ENCODE measurements at places on chromosomes 4 and X. TPM values are rescaled to one million over a fixed set of nuclear protein-coding genes. Genes with fewer than 3 reads are reported as not detected.
A peak's percentile ranks its signal among the peaks of the same experiment; 100 is the strongest.

- DNase-seq = no peak
Observed at GRCh38 chr4:113537203-113537602, 224.3 kb downstream of the CAMK2D start.

DNA sequence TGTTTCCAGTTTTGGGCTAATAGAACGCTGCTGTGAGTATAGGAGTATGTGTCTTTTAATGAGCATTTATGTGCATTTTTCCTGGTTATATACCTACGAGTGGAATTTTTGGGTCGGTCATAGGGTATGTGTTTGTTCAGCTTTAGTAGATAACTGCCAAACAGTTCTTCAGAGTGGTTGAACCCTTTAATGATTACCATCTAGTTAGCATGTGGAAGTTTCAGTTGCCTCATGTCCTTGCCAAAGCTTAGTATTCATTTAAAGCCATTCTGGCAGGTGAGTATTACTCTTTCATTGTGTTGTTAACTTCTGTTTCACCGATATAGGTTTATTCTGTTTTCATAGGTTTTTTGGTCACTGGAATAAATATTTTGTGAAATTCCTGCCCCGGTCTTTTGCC is 229.1 kb downstream of the ARHGAP10 start:
- no peak for DNase-seq

GRCh38 chrX:133653358-133653757 is 238.1 kb upstream of the GPC4 start:
- no peak for DNase-seq

DNA sequence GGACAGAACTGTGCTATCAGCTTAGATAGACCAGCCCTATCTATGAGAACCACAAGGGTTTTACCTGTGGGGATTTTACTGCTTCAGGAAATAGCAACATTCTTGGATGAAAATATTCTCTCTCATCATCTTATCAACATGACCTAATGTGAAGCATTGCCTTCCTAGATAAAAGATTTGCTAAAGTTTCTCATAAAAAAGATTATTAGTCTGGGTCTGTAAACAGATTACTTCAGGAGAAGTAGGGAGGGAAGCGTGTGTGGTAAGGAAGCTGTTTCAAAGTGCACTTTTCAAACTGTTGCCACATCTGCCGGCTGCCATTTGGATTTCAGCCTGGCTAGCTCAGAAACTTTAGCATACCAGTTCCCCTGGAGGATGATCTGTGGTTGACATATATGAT is at the start of gene NOX1:
NOX1 (minus strand) TSS at position 35 of the 400 bp plus-strand sequence. CDS start 220 bp downstream, outside the sequence.
- DNase-seq = no peak

GRCh38 chrX:85963736-85964135 is 83.6 kb downstream of the CHM start:
- peak; percentile 62 for DNase-seq

DNA sequence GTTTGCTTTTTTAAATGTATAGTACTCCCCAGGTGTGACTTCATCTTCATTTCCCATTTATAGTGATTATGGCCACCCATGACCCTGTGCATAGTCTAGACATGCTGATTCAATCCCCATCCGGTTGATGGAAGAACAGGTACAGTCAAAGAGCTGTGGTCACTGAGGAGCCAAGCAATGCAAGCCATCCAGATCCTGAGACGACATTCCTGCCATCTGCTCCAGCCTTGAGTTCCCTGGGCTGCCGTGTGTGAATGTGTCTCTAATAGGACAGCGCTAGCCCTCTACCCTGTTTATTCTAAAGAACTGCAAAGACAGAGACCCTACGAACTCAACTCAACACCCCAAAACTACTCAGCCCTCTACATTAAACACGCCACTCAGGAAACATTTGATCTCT is 1.7 kb downstream of the KCNIP4 start:
- DNase-seq = no peak

GRCh38 chr4:108763226-108763593 is 357 bp upstream of the ETNPPL start:
- DNase-seq = no peak

- no peak for DNase-seq
Observed at GRCh38 chrX:2513121-2513664, 12.4 kb upstream of the DHRSX start.

DNA sequence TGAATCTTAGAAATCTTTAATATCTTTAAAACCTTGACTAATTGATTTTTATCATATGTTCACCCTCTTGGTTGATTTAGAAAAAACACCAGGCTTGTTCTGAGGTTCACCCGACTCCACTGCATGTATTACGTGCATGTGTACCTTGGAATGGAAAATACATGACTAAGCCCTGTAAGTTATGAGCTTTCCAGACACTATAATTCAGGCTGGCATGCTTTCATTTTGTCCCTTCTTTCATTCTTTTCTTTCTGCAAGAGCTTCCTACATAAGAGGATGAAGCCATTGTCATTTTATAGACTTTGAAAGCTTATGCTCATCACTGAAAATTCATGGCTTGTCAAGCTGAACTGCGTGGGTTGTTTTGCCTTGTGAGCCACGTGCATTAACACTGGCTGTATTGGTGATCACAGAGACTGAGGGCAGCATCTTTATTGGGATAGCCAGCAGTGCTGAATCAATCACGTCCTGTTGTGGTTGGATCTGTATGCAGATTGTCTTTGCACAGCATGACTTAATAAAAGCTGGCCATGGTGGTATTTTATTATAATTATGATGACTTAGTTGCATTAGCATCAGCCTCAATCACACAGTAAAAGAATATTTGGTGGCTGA is 141.9 kb downstream of the SLIT2 start:
- peak; percentile 47 for DNase-seq

- no peak for DNase-seq
Observed at GRCh38 chr4:2448589-2448988, 20.3 kb upstream of the RNF4 start.

DNA sequence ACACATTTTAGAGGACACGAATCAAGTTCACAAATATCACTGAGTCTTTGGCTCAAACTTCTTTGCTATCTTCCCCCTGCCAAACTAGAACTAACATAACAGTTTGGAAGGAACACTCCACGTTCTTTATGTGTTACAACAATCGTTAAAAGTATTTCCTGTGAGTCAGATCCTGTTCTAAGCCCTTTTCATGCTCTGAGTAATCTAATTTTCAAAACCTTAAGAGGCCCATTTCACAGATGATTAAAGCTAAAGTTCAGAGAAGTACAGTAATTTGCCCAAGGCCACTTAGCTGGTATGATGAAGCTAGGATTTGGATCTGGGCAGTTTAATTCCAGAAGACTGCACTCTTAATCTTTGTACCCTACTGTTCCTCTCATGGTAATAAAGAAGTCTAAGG is 854.4 kb upstream of the INTU start:
- DNase-seq = peak; percentile 79

DNA sequence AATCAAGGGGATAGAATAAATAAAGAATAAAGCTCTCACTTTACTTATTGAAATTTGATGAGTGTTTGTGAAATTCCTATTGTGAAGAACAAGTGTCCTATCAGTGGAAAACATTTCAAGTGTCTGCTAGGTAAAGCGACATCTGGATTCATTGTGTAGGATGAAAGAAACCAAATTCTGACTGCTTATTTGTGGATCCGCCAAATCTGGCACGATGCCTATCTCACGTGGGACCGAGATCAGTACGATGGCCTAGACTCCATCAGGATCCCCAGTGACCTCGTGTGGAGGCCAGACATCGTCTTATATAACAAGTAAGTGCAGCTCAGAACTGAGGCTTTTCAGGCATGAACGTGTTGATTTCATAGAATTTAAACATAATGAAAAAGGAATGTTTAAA is 1.9 kb downstream of the CHRNA9 start:
- no peak for DNase-seq

GRCh38 chr4:105630670-105631655 is 77.5 kb downstream of the INTS12 start:
- DNase-seq = no peak

GRCh38 chr4:27009539-27009938 is 148.9 kb downstream of the STIM2 start:
- peak; percentile 42 for DNase-seq

- DNase-seq = no peak
Observed at GRCh38 chr4:55618546-55619143, 17.5 kb downstream of the NMU start.

- no peak for DNase-seq
Observed at GRCh38 chrX:1336331-1336943, at the start of gene IL3RA. Gene IL3RA (plus strand): TSS chrX:1336785. CDS start chrX:1341766, 4,981 bp downstream.

DNA sequence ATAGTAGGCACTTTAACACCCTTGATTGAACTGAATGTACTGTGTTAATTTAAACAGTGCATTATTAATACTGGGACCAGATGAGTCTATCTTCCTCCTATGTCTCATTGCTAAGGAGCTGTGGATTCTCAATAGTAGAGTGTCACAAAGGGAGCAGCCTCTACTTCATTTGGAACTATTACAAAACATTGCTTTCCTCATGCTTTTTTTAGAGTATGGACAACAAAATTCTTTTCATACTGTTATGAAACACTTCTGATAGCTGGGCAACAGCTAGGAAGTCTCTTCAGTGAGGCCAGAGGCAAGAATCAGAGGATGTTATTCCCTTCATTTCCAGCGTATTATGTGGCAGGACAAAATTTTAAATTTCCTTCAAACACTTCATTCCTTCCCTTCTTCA is 160.8 kb downstream of the FBXO8 start:
- DNase-seq = no peak

GRCh38 chr4:31045724-31046318 is 325.7 kb downstream of the PCDH7 start:
- DNase-seq = peak; percentile 8

DNA sequence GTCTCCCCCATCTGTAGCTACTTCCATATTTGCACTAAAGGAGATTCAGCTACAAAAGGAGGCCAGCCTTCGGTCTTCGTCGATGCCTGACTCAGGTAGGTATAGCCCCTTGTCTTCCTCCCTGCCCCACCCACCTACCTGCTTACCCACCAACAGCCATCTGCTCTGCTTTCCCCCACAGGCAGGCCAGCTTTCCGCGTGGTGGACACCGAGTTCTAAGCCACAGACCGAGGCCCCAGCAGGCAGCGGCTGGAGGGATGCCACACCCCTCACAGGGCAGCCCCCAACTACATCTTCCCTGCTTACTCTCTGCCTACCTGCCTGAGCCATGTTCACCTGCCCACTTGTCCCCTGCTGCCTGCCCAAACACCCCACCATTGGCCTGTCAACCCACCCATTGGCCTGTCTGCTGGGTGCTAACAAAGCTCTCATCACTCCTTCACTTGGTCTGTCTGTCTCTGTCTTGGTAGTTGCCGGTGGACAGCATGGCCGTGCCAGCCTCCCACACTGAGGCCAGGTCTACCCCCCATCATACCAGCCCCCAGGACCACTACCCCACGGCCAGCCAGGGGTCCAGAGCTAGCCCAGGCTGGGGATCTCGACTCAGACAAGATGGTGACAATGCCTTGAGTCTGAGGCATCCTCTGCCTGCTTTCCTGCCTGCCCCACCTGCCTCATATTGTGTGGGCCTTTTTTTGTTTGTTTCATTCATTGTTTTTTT is 4.1 kb upstream of the USP11 start:
- DNase-seq = no peak

DNA sequence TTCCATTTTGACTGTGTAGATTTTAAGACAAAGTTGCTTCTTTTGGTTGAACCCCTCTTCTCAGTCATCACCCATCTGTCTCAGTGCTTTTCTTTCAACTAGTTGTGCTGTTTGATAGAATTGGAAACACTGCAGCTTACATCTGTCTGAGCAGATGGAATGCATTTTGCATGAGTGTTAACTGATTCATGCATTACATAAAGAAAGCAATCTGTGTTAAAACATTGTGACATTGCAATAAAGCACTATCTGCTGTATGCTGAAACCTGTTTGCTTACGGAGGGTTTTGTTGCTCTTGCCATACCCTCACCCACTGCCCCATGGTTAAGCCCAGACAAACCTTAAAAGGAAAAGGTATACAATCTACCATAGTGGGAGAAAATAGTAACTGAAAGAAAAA is 47.4 kb downstream of the NRK start:
- no peak for DNase-seq

DNA sequence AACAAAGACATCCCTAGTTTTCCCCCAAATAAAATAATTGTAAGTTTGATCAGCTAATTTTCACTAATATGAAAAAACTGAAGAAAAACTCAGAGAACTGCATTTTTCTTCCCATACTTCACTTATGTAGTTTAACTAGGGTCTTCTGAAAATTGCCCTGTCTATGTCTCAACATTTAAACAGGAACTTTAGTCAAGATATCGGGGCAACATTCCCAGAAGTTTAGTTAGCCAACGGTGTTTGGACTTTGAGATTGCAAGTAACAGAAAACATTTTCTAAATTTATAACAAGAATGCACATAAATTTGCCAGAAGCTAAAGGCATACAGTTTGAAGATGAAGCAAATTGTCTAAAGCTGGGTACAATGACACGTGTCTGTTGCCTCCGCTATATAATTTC is 201.1 kb downstream of the ARAP2 start:
- DNase-seq = no peak

- no peak for DNase-seq
Observed at GRCh38 chrX:48677516-48677915, 6.1 kb upstream of the WAS start.

DNA sequence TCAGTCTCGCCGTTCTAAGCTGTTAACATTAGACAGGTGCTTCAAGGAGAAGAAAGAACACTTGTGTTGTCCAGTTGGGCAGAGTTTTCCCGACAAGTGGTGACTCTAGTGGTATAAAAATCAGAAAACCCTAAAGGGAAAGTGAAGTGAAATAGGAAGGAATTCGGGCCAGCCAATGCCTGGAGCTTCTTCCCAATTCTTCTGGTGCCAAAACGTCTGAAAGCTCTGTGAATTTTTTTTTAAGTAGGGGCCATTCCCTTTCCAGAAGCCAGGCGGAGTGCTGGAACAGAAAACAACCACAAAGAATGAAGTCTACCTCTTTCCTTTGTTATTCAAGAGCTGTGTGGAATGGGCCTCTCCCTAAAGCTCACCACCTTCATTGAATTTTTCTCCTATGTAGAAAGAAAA is 43.1 kb upstream of the PPARGC1A start:
- peak; percentile 40 for DNase-seq

WDR1 gene
- 407 TPM for total RNA-seq

TKTL2 gene
- not detected for total RNA-seq

TEX13C gene
- not detected for total RNA-seq

PRRG3 gene
- not detected for total RNA-seq

CTAG1A gene
- total RNA-seq = not detected

SSX3 gene
- total RNA-seq = not detected

GAGE12G gene
- not detected for total RNA-seq

AFP gene
- total RNA-seq = 1.7 TPM

DDX60 gene
- total RNA-seq = 43.9 TPM

NLGN4X gene
- total RNA-seq = 0.15 TPM

CENPVL2 gene
- total RNA-seq = not detected

ARHGEF38 gene
- not detected for total RNA-seq

All from M059J (cell line).